ENCODE measurements at places on chromosomes 4 and X.

GRCh38 chr4:20639346-20639745 lies 60.9 kb upstream of the PACRGL start:
- DNase-seq: no peak

DNA sequence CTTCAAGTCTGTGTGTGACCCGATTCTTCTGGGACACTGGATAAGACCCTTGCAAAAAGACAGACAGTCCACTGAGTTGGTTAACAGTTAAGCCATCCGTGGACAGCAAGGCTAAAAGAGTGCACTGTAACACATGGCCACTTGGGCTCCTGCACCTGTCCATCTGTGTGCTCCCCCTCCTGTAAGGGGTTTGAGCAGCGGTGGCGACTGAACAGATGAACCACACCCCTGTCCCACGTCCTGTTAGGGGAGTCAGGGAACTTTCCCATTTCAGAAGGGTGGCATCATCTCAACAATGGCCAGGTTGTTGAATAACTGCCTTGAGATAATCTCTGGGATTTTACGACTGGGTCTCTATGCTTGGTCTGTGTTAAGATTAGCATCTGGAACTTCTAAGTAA lies 178.6 kb downstream of the GRXCR1 start:
- DNase-seq: no peak

GRCh38 chr4:132384709-132385108 lies 764.4 kb upstream of the PCDH10 start:
- no peak for DNase-seq

DNA sequence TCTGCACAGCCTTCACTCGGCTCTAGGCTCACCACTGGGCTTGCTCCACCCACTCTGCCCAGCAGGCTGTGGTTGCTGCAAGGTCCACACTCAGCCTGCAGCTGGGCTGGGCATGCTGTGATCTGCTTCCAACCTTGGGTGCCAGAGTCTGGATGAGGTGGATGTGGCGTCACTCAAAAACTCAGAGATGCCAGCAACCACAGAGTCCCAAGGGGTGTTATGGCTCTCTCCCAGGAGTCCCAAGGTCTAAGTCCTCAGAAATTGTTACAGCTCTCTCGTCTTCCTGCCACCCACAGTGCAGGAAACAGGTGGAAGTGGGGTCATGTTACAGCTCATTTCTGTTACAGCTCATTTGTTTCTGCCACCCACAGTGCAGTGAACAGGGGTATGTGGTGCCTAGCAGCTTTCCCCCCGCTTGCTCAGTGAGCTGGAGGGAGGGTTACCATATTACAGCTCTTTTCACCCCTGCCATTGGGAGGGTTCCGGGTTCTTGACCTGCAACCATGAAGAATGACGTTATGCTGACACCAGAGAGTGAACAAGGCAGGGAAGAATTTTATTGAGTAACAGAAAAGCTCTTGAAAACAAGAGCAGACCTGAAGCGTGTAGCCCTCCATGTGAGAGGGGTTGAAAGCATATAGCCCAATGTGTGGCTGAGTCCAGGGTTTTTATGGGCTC lies 893.9 kb downstream of the PCDH7 start:
- DNase-seq: no peak

GRCh38 chr4:83731609-83732008 lies 195.7 kb downstream of the GPAT3 start:
- no peak for DNase-seq

DNA sequence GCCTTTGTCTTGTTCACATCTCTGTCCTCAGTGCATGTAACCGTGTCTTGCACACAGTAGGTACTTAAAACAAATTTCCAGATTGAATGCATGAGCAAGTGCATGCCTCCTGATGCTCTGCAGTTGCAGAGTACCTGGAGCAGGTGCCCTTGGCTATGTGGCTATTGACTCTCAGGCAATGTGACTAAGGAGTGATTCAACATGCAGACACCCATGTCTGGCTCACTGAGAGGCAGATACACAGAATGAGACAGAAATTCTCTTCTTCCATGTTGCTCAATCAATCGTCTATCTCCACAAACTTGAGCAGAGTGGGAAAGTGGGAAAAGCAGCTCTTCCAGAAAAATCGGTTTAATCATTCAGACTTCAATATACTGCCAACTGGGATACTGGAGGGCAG lies 111.0 kb downstream of the CHRDL1 start:
- no peak for DNase-seq

DNA sequence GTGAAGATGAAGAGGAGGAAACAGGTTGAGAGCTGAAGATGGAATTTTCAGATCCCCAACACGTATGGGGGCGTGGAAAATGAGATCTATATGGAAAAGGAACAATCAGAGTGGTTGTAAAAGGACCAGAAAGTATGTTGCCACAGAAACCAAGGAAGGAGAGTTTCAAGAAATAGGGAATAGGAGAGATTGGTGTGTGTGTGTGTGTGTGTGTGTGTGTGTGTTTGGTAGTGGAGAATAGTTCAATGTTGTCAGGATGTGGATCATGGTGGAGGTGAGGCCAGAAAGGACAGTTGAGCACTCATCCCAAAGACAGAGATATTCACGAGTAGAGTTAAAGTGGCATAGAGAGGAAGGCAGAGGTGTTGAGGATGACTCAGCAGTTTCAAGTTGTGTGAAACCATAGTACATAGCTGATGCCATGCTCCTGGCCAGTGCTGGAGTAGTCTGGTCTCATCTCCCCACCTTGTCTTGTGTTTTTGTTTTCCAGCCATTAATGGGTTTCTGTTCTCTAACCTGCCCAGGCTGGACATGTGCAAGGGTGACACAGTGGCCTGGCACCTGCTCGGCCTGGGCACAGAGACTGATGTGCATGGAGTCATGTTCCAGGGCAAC lies 36.1 kb downstream of the HEPH start:
- no peak for DNase-seq

GRCh38 chrX:44344194-44344593 lies 722 bp upstream of the EFHC2 start:
- no peak for DNase-seq

DNA sequence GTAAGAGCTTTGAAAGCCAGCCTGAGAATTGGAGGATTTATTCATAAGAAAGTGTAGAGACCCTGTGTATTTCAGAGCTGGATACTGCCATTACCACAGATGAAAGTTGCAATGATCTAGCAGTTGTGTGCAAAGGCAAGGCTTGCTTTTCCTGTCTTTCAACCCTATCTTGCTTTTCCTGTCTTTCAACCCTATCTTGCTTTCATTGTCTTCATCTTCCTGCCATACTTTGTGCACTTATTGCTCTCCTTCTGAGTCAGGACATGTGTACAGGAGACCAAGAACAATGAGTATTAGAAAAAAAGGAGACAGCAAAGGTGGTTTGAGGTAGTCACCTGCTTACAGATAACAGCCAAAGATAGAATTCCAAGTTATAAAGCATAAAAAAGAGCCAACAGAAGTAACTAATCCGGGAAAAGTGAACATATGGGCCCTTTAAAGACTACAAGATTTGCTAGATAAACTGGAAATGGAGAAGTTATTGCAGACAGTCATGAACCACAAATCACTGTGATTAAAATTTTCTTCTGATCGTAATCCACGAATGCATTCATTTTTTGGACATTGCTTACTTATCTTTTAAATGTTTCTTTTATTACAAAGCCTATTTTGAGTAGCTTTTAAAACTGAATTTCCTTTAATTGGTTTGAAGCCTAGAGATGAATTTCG lies 17.2 kb downstream of the C1QTNF7 start:
- no peak for DNase-seq

GRCh38 chr4:86959588-86960500 lies 25.0 kb downstream of the AFF1 start:
- no peak for DNase-seq

DNA sequence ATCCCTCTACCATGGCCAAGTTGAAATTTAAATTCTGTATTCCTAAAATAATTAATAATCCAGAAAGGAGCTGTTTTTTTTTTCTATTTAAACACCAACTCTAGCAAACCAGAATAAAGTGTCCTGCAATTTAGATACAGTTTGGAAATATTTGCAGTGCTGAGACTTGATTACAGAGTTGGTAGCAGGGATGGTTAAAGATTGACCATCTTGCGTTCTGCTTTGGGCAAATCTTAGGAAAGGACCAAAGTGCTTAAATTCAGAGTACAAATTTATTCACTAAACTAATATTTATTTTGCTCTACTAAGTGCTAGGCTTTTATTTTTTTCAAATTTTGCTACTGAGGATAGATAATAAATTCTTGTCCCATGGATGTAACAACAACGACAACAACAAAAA lies 180.2 kb upstream of the AADAT start:
- DNase-seq: no peak

Measured in fibroblast of skin of right biceps (primary cell).